GM23338 (cell line): ENCODE measurements at places on chromosomes 3 and 15.

DNA sequence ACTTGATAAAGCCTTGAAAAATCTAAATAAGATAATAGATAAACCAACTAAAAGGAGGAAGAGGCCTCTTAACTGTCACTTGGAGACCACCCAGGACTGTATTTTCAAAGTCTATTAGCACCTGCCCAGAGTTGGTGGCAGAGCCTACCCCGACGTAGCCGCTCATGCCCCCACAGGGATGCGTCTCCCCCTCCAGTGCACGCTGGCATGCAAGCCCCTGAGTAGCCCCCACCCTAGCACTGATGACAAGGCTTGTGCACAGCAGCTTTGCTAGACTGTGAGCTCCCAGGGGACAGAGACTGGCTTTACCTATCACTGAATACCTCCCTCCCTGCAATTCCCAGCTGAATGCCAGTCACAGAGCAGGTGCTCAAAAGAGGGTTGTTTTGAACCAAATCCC, 54.1 kb upstream of the HES1 start:
- no peak for DNase-seq

GRCh38 chr3:17307482-17307881, 422.7 kb downstream of the PLCL2 start:
- DNase-seq, result no peak

GRCh38 chr15:39191871-39192291, 389.0 kb upstream of the THBS1 start:
- no peak for DNase-seq

DNA sequence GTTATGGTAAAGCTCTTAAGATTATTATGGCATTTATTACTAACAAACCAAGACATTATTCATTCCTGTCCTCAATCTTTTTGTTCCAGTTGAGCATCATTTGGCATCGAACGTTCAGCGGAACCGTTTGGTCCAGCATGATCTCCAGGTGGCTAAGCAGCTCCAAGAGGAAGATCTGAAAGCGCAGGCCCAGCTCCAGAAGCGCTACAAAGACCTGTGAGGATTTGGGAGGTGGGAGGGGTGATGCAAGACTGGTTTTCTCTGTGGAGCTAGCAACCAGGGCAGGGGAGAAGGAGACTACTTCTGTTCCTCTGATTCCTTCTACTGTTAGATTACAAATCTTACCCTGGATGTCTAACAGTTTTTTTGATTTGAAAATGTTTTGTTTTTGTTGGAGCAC, 27.6 kb upstream of the UTS2B start:
- peak; percentile 34 for DNase-seq
